ENCODE measurements at places on chromosomes 3 and 15. TPM values are rescaled to one million over a fixed set of nuclear protein-coding genes. Genes with fewer than 3 reads are reported as not detected.

TMEM108 gene
- polyA plus RNA-seq = 6.1 TPM

CYP8B1 gene
- polyA plus RNA-seq = 2.2 TPM

GOLGA8J gene
- not detected for polyA plus RNA-seq

TRIM71 gene
- polyA plus RNA-seq = 1.9 TPM

MME gene
- polyA plus RNA-seq = 135 TPM

IL16 gene
- 0.92 TPM for polyA plus RNA-seq

GOLGA6L24 gene
- not detected for polyA plus RNA-seq

SPESP1 gene
- not detected for polyA plus RNA-seq

MAGI1 gene
- polyA plus RNA-seq = 26.2 TPM

FAIM gene
- polyA plus RNA-seq = 17.4 TPM

MFAP1 gene
- polyA plus RNA-seq = 30.9 TPM

COLQ gene
- polyA plus RNA-seq = 0.73 TPM

ANKRD28 gene
- 12.3 TPM for polyA plus RNA-seq

LTK gene
- 1.2 TPM for polyA plus RNA-seq

CHL1 gene
- not detected for polyA plus RNA-seq

PROK2 gene
- not detected for polyA plus RNA-seq

ERICH6 gene
- polyA plus RNA-seq = not detected

GDPGP1 gene
- 0.56 TPM for polyA plus RNA-seq

HESX1 gene
- polyA plus RNA-seq = 0.85 TPM

GNAT1 gene
- polyA plus RNA-seq = not detected

NTRK3 gene
- polyA plus RNA-seq = 5.6 TPM

CLEC3B gene
- polyA plus RNA-seq = 2.6 TPM

EEF1AKMT4 gene
- polyA plus RNA-seq = 16.5 TPM

CCR2 gene
- polyA plus RNA-seq = not detected

FSIP1 gene
- 0.79 TPM for polyA plus RNA-seq

ARHGEF3 gene
- 63.8 TPM for polyA plus RNA-seq

OCA2 gene
- 27.7 TPM for polyA plus RNA-seq

DNAH12 gene
- polyA plus RNA-seq = 0.60 TPM

SELENOS gene
- polyA plus RNA-seq = 158 TPM

CISH gene
- 9.0 TPM for polyA plus RNA-seq

SPG11 gene
- 27.1 TPM for polyA plus RNA-seq

PLSCR4 gene
- 12.6 TPM for polyA plus RNA-seq

PP2D1 gene
- polyA plus RNA-seq = 0.40 TPM

DCLK3 gene
- not detected for polyA plus RNA-seq

CNTN6 gene
- 2.6 TPM for polyA plus RNA-seq

ACOX2 gene
- polyA plus RNA-seq = 30.6 TPM

LRRC49 gene
- polyA plus RNA-seq = 1.4 TPM

SLC12A8 gene
- polyA plus RNA-seq = 18.9 TPM
